Fibroblast of villous mesenchyme (primary cell): ENCODE measurements at places on chromosomes 16 and 17.
A peak's percentile ranks its signal among the peaks of the same experiment; 100 is the strongest.

DNA sequence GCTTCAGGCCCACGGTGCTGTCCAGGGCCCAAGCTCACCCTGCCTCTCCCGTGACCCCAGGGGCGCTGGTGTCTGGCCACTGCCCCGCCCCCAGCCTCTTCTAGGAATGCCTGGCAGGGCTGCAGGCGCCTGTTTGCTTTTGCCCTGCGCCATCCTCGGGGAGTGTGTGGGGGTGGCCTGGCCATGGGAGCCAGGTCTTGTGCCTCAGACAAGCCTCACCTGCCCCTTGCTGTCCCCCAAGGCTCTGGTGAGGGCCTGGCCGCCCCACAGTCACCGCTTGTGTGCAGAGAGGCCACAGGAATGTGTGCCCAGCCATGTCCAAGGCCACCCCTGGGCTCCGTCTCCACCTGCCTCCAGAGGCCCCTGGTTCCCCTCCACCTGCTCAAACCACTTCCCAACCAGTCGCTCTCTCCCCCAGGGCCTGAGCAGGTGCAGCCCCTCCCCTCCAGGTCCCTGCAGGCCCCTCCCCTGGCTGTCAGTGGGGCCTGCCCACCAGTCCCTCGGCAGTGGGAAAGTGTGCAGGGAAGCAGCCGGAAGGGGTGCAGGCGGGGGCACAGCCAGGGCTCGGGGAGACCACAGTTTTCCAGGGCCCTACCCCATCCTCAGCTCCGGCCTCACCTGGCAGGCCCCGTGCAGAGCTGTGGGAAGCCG, 841 bp upstream of the IGFALS start:
- no peak for DNase-seq

DNA sequence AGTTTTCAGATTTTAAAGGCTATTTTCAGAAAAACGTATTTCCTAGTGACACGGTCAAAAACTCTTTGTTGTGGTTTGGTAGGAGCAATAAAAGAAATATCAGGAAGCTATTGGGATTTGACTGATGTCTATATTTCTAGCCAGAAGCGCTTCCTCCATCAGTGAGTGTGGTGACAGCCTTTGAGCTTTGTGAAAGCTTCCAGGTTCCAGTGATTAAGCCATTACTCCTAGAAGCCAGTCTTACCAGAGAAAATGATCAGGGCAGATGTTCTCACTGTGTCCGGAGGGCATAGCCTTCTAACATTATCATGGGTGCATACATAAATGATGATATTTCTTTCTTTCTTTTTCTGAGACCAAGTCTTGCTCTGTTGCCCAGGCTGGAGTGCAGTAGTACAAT, 39.6 kb downstream of the MAP2K6 start:
- DNase-seq, result no peak

DNA sequence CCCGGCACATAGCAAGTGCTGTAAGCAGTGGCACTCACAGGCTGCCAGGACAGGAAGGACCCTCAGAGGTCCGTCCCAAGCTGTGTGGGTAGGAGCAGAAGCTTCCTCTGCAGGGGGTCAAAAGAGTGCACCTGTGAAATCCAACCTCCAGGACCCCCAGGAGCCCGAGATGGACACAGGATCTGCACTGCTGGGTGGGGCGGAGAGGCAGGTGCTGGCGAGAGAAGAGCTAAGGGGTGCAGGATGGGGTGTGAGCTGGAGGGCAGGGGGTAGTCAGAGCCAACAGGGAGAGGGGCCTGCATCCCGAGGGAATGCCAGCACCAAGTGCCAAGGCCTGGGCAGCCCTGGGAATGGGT, 650 bp upstream of the AANAT start:
- no peak for DNase-seq

DNA sequence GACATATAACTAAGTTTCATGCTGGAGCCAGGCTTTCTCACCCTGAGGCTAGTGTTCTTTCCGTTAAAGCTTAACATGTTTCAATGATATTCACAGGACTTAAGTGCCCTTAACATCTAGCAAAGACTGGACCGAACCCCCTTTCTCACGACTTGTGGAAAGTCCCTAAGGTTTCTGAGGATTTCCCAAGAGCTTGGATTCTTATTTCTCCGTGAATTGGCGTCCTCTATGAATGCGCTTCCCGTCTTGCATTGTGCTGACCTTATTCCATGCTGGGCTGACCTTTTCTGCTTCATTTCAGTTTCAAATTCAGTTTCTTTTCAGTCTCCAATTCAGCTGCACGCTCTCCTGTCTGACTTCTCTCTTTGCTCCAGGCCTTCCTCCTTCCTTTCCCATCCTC, 206.4 kb downstream of the HS3ST3A1 start:
- DNase-seq, result no peak

GRCh38 chr16:88286301-88286923, 96.3 kb upstream of the ZNF469 start:
- DNase-seq, result no peak

DNA sequence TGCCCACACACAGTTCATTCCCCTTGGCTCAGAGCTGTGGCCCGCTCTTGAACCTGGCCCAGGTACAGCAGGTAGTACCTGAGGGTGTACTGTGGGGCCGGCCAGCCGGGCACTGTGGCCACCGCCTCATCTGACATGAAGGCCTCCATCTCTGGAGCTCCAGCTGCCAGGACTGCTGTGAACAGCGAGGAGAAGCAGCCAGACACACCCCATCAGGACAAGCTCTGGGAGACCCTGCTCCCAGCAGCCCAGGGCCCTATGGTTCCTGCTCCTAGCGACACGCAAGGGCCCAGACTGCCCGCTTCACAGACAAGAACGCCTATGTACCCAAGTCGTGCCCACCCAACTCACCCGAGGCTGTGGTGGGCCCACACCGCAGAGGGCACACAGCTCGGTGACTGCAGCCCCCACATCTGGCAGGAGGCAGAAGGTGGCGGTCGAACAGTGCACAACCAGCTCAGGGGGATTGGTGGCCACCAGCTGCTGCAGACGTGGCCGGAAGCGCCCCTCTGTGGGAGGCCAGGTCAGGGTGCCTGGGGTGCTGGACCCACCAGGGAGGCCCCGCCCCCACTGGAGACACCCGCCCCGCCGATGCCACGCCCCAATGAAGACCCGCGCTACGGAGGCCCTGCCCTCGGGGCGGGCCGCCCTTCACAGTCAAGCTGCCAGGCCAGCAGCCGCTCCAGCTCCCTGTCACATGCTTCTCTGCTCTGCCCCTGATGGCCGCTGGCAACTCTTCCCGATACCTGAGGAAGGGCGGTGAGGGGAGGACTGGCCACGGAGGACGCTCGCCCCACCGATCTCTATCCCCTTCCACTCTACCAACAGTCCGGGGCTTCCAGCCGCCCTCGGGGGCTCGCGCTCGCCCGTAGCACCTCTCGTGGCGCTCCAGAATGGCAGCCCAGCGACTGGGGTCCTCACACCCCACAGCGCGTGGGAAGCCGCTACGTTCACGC, 1.1 kb upstream of the STUB1 start:
- DNase-seq, result peak; percentile 56

DNA sequence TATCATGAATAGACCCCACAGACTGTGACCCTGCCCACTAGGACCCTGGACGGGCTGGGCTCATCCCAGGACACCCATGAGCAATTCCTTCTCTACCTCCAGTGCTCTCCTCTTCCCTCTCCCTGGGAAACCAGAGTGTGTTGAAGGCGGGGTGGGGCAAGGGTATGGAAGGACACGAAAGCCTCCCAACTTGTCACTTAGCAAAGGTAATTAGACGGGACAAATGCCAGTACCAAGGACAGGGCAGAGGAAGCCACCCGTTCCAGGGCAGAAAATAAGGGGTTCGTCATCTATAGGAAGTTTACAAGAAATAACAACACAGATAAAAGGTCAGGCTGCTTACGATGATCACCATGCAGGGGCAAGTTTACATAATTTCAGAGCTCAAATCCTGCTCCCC, 4.9 kb upstream of the EPX start:
- no peak for DNase-seq
